ENCODE measurements at places on chromosomes 16 and 17. TPM values are rescaled to one million over a fixed set of nuclear protein-coding genes. Genes with fewer than 3 reads are reported as not detected.

DNA sequence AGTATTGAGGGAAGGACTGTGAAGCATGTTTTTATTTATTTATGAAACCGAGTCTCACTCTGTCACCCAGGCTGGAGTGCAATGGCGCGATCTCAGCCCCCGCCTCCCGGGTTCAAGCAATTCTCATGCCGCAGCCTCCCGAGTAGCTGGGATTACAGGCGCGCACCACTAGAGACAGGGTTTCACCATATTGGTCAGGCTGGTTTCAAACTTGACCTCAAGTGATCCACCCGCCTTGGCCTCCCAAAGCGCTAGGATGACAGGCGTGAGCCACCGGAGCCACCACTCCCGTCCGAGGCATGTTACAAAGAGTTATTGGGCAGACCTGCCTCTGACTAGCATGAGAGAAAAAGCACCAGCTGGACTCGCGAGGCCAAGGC, 3.1 kb downstream of the MRPL12 start:
- no peak for DNase-seq

DNA sequence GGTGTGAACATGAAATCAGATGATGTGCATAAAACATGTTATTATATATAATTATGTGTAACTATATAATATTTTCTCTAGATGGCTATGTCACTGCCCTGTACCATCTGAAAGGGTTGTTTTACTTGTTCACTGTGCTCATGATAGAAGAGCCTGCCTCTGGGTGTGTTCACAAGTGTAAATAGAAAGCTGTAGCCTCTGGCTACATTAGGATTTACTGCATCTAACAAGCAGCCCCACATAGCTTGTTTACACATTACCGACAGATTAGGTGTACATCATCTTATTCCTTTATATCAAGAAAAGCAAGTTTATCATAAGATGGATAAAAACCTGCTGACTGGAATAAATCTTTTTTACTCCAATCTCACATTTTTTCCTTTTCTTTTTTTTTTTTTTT, 46.1 kb downstream of the CHD9 start:
- no peak for DNase-seq

The IGSF6 gene
- 65.4 TPM for total RNA-seq

The TSC2 gene
- 126 TPM for total RNA-seq

The KRT20 gene
- total RNA-seq, result not detected

DNA sequence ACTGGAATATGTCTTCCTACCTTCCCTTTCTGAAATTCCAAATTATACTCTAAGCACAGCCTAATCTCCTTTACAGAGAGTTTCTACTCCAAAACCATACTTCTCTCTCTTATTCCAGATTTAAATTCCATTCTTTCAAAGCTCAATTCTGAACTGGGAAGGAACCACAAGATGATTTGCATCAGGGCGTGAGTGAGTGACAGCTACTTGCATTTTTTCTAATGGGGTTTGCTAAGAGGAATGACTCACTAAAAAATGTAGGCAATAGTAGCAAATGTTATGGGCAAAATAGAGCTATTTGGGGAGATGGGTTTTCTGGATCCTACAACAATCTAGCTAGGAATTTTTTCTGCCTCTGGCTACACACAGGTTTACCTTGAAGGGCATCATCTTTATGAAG, 244.6 kb upstream of the PSMD7 start:
- DNase-seq, result no peak

- DNase-seq, result no peak
These were observed 13.7 kb downstream of the MXRA7 start for GRCh38 chr17:76696763-76697701.

DNA sequence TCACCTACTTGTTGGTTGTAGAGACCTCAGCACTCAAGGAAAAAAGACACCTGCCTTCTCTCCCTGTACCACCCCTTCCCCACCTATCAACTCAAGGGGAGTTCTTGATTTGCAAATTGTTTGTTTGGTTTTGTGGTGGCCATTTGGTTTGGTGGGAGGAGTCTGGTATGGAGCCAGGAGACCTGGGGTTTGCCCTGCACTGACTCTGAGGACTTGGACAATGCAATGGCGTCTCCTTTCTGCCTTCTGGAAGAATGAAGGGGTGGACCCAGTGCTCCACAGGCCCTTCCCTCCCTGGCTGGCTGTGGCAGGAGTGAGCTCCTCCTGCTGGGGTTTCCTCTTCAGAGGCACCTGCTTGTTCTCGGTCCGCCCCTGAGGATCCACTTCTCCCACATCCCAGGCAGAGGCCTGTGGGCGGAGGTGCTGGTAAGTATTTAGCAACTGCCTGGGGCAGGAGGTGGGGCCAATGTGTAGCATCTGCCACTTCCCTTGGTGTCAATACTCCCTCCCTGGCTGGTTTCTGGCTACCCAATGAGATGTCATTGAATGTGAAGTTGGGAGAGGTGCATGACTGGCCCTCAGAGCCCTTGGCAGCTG, 164.5 kb downstream of the NTN1 start:
- DNase-seq, result no peak

DNA sequence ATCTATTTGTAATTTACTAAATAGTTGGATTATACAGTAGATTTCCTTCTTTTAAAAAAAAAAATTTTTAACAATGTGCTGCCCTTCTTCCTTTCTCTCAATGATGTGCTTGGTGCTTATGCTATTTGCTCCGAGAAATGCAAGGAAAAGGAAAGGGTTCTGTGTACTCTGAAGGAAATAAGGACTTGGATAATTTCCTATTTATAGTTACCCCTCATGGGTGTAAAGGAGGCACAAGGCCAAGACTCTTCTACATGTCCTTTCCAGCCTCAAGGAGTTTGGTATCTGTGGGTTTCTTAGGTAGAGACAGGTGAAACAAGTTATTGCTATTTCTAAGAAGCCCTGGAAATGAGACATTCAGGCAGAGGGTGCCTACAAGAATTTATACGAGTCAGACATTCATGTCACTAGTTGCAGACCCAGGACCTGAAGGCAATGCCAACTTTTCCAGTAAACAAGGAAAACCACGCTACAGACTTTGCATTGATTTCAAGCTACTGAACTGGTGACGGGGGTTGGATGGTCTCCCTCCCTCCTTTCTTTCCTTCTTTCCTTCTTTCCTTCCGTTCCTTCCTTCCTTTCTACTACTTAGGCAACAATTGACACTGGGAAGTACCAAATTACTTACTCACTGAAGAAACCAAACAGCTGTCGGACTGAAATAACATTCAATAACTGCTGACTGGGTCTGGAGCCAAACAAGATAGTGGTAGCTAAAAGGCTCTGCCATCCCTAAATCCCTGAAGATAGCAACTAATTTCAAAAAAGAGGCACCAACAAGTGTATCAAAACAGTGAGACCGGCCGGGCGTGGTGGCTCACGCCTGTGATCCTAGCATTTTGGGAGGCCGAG, 33.8 kb upstream of the GHDC start:
- peak; percentile 53 for DNase-seq

Measured in left lung (tissue), 14 donors.